ENCODE measurements at places on chromosomes 7 and 10. TPM values are rescaled to one million over a fixed set of nuclear protein-coding genes. Genes with fewer than 3 reads are reported as not detected.

The PDGFA gene
- 8.4 TPM for total RNA-seq

The RBP4 gene
- 1.1 TPM for total RNA-seq

The UPK3BL2 gene
- total RNA-seq = 1.6 TPM

The SPDYE2B gene
- not detected for total RNA-seq

The ANKRD61 gene
- total RNA-seq = not detected

The ENO4 gene
- total RNA-seq = 0.51 TPM

- peak; percentile 2 for DNase-seq
These were observed 258.9 kb upstream of the NPY start for GRCh38 chr7:24025094-24025493.

- DNase-seq = no peak
These were observed 61.7 kb upstream of the PPP2R2D start for GRCh38 chr10:131838966-131839742.

- DNase-seq = no peak
These were observed 114.8 kb downstream of the FAM53B start for GRCh38 chr10:124629415-124629814.

DNA sequence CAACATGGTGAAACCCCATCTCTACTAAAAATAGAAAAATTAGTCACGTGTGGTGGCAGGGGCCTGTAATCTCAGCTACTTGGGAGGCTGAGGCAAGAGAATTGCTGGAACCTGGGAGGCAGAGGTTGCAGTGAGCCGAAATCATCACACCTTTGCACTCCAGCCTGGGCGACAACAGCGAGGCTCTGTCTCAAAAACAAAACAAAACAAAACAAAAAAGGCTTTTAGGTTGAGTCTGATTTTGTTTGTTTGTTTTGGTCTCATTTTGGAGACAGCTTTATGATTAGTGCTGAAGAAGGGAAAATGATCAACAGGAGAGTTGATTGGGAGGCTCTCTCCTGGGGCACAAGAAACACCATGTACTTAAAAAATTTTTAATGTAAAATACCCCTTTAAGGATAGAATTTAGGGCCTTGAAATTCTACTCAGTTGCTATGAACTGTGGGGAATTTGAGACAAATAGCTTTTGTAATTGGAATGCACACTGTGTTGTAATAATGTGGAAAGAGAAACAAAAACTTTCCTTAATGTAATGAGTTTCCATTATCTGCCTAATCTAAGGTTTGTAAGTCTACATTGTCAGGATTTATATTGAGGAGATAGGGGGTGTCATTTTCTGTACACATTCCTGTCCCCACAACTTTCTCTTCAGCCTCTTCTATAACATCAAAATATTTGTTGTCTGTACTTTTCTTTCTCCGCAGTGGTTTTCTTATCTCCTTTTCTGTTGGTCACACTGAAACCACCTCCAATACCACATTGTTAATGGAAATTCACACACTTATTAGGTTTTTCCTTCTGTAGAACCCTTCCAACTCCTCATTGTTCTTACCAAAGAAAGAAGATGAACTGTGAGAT is 41.3 kb downstream of the ARID5B start:
- DNase-seq = peak; percentile 62

- DNase-seq = peak; percentile 87
These were observed 870 bp downstream of the FZD1 start for GRCh38 chr7:91264924-91265681.

DNA sequence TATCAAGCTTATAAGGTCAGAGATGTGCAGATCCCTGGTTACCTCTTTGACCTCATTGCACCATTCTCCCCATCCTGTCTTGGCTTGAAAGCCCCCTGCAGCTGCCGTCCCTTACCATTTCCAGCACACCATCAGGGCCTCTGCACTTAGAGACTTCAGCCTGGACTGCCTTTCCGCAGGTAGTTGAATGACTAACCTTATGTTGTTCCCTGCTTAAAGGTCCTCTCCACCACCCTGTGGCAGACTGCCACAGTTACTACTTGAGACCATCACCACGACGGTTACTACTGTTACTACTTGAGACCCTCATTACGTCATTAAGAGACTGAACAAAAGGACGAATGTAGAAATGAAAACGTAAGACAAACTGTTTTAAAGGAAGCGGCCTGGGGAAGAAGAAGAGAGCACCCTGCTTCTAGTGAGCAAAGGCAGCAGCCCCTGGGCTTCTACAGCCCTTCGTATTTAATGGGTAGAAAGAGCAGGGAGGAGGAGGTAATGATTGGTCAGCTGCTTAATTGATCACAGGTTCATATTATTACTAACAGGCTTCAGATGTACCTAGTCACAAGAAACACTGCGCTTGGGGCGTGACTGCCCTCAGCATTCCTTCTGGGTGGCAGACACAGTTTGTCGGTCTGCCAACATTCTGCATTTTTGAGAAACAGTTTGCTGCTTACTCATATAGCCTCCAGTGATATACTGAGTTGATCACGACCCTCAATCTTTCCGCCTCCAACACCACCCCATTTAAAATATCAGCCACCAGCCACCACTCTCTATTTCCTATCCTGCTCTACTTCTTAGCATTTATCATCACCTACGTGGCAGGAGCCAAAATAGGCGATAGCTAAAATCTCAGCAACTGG is 74.1 kb upstream of the PARD3 start:
- DNase-seq = peak; percentile 42

DNA sequence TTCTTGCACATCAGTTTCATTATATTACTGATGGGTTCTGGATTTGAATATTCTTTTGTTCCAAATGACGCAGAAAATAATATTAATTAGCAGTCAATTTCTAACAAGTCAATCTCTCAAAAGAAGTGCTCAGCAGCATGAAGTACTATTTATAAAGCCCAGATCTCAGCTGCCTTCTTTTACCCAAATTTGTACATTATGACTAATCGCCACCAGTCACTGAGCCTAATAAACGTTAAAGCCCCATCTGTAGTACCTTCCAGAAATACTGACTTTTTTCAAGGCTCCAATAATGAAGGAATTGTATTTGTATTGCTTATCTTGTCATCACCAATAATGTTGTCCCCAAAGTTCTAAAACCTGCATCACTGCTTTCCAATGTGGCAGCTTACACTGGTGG is 540.2 kb downstream of the PARD3 start:
- no peak for DNase-seq

DNA sequence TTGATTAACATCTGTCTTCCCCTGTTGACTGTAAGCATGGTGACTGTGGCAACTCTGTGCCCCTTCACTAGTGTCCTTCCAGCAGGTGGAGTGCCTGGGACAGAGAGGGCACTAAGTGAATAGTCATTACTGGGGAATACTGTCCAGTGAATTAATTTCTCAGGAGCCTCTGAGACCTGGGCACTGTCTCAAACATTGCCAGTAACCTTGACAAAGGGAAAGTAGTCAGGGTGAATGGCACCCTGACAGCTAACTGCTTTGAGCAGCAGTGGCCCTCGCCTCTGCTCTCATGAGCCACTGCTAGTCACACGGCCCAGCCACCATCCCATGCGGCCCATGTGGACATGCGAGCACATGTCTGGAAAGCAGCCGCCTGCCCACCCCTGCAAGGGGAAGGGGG is 13.1 kb upstream of the GRB10 start:
- no peak for DNase-seq

GRCh38 chr7:131581241-131582051 is 25.0 kb upstream of the PODXL start:
- DNase-seq = peak; percentile 17

DNA sequence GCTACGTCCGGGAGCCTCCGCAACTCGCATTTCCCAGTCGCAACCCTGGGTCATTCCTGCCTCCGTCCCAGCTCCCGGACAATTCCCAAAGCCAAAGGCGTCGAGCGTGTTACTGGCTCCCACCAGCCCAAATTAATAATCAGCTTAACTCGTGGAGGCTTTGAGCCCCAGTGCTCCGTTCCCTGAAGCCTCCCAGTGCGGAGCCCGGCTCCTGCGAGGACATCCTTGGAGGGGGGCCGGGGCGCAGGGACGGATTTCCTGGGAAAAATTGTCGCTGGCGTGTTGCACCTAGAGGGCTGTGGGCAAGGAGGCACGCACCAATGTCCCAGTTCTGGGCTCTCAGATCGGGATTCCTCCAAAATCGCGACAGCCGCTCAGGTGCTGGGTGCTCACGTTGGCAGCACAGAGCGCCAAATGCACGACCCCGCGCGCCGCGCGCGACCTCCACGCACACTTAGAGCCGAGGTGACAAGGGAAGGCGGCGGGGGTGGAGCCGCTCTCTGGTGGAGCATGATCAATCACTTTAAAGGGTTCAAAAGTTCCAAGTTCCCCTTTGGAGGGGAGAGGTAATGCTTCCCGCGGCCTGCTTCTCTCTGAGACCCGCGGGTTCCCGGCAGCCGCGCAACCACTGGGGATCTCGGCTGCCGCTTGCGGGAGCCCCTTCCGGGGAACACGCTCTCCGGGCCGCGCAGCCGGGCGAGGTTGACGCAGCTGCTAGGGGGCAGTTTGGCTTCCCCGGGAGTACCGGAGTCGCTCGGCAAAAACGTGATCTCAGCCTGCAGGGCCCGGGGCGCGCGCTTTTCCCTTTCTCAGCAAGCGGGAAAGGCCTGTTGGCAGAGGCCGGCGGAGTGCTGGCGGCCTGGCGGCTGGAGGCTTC is 25.5 kb downstream of the SKIDA1 start:
- DNase-seq = no peak

DNA sequence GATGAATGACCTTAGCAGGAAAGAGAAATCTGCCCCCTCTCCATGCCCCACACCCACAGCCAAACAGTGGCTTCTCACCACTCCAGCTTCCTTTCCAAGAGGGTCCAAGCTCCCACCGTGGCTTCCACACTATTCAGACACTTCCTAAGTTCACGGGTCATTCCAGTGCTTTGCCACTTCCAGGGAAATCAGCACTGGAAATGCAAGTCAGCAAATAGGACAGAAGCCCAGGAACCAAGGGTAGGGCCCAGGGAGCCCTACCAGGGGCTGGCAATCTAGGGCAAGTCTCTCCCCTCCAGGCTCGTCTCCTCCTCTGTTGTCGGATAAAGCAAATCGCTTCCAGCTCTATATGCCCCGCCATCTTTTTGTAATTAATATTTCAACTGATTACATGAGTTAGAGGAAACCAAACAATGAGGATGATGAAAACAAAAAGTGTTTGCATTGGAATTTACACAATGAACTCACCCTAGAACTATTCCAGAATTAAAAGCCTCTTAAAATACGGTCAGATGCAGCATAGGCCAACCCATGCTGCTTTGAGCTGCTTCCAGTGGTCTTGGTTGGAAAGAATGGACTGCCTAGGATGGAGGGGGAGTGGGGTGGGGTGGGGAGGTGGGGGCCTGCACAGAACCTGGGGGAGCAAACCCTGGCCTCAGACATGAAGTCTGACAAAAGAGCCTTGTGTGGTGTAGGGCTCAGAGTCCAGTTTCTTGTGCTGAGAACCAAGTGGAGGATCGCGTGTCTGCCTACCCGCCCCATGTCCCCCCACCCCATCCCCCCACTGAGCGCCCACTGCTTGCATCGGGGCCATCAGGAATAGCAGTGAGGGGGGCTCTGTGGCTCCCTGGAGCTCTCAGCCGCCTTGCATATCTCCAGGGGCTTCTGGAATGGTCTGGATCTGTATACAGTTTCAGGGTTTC is 74.6 kb upstream of the CPXM2 start:
- peak; percentile 46 for DNase-seq

DNA sequence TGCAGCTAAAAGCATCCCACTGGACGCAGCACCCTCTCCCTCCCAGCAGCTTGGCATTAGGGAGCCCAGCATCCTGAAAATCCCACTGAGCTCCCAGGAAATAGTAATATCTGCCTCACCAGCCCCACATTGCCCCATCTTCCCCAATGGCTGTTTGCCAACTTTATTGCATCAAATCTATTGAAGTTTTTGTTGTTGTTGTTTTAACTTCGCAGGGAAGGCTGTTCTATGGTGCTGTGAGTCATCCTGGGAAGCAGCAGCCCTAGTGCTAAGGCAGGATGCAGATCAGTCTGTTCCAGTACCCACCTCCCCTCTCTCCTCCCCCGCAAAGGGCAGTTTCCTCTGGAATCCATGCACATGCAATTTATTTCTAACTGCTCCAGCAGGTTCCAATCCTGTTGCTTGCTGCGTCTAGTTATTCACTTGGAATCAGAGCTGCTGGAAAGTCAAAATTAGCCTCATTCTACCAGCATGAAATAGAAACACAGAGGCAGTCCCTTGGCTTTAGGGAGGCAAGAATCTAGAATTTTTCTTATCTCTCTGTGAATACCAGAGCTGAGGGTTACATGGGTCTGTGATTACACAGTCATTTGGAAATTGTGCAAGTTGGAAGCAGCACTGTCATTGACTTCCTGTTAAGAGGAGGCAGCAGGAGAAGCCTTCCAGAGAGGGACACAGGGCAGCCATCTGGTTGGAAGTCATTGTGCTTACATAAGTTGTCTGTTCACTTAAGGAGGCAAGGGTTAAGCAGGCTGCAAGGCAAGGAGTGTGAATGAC is 115.9 kb upstream of the CACUL1 start:
- DNase-seq = peak; percentile 81

DNA sequence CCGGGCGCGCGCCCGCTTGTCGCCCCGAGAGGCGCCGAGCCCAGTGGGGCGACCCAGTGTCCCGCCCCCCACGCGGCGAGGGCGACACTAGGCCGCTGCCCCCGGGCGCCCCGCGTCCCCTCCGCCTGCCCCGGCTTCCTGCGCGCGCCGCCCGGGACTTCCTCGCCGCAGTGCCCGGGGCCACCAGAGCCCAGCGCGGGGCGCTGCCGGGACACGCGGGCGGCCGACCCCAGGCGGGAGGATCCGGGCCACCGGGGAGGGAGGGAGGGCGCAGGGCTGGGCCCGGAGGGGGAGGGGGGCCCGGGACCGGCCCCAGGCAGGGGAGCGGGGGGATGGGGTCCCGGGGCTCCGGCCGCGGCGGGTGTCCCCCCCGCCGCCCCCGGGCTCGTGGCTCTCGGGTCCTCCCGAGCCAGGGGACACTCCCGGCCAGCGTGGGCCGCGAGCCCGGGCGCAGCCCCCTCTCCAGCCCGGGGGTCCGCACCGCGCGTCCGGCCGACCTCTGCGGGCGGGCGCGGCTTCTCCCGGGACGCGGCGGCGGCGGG is 435 bp upstream of the PWWP2B start:
- peak; percentile 80 for DNase-seq

DNA sequence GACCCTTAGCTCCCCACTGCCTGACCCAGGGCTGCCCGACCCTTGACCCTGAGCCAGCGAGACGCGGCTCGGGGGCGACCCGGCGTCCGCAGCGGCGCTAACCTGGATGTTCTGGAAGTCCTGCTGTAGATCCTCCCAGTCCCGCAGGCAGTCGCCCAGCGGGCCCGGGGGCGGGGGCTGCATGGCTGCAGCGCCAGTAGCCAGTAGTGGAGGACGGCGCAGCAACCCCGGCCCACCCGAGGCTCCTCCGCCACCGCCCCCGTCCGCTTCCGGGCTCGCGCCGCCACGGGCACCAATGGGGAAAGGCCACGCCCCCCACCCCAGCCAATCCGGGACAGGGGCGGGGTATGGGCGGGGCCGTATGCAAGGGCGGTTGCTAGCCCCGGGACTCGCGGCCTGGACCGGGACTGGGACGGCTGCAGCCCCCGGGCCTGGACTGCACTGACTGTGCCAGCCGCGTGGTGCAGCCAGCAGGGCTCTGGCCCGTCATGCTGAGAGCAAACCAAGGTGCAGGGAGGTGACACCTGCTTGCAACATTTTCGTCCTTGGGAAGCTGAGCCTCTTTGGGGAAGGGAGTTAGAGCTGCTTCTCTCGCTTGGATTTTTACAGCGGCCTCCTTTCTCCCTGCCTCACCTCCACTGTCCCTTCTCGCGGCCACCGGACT is at the start of gene TMEM120A:
Gene TMEM120A, minus strand, starts transcription at position 208 of the 664 bp plus-strand sequence. Its CDS starts 25 bp downstream, at position 183.
- peak; percentile 98 for DNase-seq
